ENCODE measurements at places on chromosomes 1 and 21.
A peak's percentile ranks its signal among the peaks of the same experiment; 100 is the strongest.

- DNase-seq: no peak
These were observed 39.4 kb upstream of the DYNLT5 start for GRCh38 chr1:66712839-66713238.

DNA sequence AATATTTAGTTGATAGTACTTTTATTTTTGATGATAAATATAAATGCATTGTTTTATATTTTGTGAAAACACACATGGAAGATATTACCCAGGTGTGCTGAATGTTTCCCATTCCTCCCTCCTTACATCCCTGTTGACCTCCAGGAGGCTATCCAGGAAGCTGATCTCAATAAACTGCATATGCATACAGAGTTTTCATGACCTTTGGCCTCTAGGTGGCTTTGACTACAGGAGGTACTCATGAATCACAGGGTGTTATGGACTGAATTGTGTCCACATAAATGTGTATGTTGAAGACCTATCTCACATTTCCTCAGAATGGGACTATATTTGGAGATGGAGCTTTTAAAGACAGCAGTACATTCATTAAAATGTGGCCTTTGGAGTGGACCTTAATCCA, 914.9 kb upstream of the NCAM2 start:
- DNase-seq: no peak

DNA sequence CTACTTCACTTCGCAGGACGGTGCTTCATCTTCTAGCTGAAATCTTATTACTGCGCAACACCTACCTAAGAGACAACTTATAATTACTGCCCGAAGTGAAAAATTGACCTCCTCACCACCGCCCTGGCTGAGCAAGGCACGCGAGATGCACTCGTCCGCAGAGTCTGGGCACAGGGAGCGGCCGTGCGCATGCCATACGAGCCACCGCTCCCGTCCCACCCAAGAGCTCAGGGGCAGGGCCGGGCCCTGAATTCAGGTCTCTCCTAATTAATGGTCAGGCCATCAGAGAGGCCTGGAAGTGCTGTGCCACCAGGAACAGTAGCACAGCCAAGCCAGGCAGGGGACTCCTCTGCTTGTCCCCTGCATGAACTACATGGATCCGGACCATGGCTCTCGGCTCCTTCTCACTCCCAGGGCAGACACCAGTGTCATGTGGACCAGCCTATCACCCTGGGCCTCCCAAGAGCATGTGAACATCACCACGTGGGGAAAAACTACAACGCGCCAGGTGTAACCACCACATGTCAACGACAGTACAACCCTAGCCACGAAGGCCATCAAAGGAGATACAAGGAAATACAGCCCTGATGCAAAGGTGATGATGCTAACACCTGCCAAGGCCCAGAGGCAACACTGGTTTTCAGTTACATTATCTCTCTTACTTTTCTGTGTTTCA, 11.5 kb downstream of the RIPK4 start:
- no peak for DNase-seq

GRCh38 chr1:248782416-248783141, 27.0 kb upstream of the LYPD8 start:
- DNase-seq: no peak

DNA sequence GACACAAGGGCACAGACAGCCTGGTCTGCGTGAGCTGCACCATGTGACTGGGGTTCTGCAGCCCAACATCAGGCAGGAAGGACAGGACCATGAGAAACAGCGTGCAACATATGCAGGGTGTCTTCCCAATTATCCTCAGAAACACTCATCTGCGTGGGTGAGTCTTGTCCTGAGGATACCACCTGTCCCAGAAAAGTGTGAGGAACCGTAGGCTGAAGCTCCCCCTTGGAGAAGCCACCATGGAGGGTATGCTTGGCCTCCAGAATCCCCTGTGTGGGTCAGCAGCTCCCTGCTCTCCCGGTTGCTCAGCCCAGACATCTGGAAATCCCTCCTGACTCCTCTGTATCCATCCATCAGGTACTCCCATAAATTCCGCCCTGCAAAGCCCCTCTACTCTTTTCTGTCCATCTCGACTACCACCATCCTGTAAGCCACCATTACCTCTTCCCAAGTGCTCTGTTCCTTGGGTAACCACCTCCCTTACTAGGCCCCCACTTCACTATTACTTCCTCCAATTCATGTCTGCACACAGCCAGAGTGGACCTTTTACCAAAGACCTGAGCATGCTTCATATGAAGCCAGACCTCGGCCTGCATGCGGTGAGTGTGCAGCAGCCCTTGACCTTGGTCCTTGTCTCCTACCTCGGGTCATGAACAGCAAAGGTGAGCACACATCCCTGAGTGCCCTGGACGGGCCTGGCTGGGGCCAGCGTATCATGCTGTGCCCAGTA, 33.0 kb downstream of the ETS2 start:
- peak; percentile 61 for DNase-seq
